ENCODE measurements at places on chromosomes 2 and 18. TPM values are rescaled to one million over a fixed set of nuclear protein-coding genes. Genes with fewer than 3 reads are reported as not detected.

- H3K27ac ChIP-seq, result no peak overlapping the region
- H3K4me3 ChIP-seq, result no peak overlapping the region
- no peak for DNase-seq
- no peaks in the 10 kb centered on the region for H3K36me3 ChIP-seq
These were observed 96.7 kb downstream of the ZNF516 start for GRCh38 chr18:76398295-76398694.

DNA sequence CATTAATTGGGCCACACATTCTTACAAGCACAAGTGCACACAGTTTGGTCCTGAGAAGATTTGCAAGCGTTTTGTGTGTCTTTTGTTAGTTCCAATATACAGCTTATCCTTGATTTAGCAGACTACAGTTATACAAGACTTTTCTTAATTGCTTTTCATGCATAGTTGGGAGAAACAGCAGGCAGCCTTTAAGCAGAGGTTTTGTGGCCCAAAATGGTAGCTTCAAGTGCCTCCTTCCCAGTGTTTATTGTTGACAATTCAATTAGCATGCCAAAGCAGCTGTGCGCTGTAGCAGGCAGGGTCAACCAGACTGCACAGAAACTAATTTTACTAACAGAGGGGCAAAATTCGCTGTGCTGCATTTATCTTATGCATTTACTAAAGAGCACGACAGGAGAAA lies 47.5 kb downstream of the FRZB start:
- H3K36me3 ChIP-seq, result no peaks in the 10 kb centered on the region
- no peaks in the 10 kb centered on the region for H3K4me1 ChIP-seq
- H3K4me3 ChIP-seq, result no peak overlapping the region

DNA sequence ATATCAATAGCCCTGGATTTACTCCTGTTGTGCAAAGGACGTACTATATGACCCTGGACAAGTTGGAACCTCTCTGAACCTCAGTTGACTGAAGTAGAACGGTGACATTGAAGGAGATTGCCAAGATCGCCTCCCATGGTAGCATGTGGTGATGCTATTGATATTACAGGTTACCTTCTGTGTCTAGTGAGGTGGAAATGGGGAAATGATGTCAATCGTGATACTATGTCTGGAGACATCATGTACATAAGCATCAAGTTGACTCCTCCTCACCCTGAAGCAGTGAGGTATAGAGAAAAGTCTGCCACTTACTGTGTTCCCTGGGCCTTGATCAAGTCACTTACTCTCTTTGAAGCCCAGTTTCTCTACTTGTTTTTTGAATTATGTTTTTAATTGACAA lies 93.9 kb downstream of the KLF7 start:
- DNase-seq, result no peak
- peaks cover 38% of the 10 kb centered on the region for H3K4me1 ChIP-seq
- H3K27me3 ChIP-seq, result no peaks in the 10 kb centered on the region
- H3K4me3 ChIP-seq, result no peak overlapping the region
- H3K27ac ChIP-seq, result no peak overlapping the region
- H3K36me3 ChIP-seq, result peaks cover 7% of the 10 kb centered on the region

NFU1 gene
- 33.0 TPM for total RNA-seq

HOXD10 gene
- not detected for total RNA-seq

All from activated naive CD8-positive, alpha-beta T cell treated with anti-CD3 and anti-CD28 coated beads, Interleukin-2, amount 10 ng/mL, durations not matched to agents 7 days and 5 days (primary cell).